ENCODE measurements at places on chromosomes 6 and 20.
A peak's percentile ranks its signal among the peaks of the same experiment; 100 is the strongest.

- DNase-seq = no peak
Measured at GRCh38 chr6:25290306-25291060, 11.3 kb downstream of the CARMIL1 start.

GRCh38 chr6:24924580-24925356 lies 11.0 kb downstream of the RIPOR2 start:
- DNase-seq = no peak

- DNase-seq = no peak
Measured at GRCh38 chr6:39077882-39078594, 29.5 kb downstream of the GLP1R start.

- no peak for DNase-seq
Measured at GRCh38 chr6:11968241-11968806, 43.8 kb upstream of the HIVEP1 start.

DNA sequence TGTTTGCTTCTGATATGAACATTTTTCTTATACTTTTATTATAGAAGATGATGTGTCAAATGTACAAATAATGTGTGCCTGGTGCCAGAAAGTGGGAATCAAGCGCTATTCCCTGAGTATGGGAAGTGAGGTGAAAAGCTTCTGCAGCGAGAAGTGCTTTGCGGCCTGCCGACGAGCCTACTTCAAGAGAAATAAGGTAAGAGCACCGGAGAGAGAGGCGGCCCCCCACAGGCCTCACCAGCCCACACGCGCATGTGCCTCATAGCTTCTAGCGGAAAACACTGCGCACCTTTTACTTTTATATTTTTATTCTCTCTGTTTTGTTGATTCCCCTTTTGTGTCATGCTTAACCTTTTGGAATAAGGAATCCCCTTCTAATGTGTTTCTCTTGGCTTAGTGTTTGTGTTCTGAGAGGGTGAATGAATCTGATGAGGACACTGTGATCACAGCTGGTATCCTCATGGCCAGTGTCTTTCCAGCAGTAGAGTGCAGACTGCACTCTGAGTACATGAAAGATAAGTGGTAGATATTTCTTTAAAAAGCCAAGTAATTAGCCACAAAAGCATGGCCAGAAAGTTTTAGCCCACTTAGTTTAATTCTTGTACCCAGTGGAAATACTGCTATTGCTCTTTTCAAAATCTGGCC lies 43.6 kb downstream of the SOBP start:
- DNase-seq = no peak

GRCh38 chr6:16766043-16766536 lies 4.8 kb upstream of the ATXN1 start:
- DNase-seq = no peak

GRCh38 chr6:6556738-6557503 lies 31.6 kb upstream of the LY86 start:
- peak; percentile 3 for DNase-seq

DNA sequence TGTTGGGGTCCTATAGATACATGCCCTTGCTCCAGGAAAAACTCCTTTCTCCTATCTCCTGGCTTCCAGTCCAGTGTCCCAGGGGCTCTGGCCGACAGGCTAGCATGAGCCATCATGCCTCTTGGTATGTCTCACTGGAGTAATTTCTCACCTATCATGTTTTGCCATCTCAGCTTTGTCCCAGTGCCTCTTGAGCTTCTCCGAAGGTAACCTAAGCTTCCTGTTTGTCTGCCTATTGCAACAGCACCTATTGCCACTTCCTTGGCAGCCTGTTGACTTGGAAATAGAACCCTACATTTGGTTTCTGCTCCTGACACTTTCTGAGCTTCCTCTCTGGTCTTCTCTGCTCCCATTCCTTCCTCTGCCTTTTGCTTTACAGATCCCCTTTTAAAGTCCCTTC lies 197.7 kb downstream of the KCNQ5 start:
- no peak for DNase-seq

GRCh38 chr6:149218915-149219314 lies 98.6 kb upstream of the TAB2 start:
- no peak for DNase-seq

DNA sequence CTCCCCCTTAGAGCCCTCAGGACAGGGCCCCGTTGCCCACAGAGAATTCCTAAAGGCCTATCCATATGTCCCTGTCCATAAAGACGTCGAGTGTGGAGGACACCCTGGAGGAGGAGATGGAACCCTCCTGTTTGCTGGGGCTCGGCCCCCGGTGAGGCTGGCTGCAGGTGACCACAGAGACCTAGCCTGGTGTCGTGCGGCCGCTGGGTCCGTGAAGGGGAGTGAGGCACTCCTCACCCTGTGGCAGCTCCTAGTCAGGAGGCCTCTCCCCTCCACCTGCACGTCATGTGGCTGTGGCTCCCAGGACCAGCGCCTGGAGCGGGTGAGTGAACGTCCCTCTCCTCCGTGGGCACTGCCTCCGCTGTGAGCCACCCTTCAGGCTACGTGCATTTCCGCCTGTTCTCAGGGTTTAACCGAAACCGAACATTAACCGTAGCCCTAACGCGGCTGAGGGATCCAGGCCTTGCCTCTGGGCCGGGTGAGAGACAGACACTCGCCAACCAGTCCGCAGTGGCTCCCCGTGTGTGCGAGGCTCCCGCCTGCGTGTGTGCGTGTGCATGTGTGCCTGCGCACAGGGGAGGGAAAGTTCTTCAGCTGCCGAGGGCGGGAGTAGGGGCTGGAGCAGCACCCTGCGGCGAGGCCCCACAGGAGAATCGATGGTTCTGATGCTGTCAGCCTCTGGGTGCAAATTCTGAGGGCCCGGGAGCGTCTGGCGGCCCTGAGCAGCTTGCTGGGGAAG lies 5.9 kb upstream of the TCEA2 start:
- no peak for DNase-seq
